ENCODE measurements at places on chromosomes 7 and 10. TPM values are rescaled to one million over a fixed set of nuclear protein-coding genes. Genes with fewer than 3 reads are reported as not detected.

PTF1A gene
- not detected for total RNA-seq

FXYD4 gene
- not detected for total RNA-seq

DNA sequence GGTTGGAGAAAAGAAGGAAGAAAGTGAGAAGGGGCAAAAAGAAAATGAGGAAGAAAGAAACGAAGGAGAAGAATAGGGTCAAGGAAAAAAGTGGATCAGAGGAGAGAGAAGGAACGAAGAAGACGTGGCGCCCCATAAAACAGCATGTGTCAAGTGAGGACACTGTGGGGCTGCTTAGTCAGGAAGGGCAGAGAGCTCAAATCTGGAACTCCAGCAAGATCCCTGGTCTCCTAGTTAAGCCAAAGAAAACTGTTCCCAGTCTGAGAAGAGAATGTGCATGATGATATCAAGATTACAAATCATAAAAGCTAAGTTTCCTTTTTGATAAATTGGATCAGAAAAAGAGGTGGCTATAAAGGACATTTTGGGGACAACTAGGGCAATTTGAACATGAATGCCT lies 33.0 kb downstream of the CREB3L2 start:
- DNase-seq, result no peak

- no peak for DNase-seq
Observed at GRCh38 chr7:138237995-138238394, 161.7 kb downstream of the AKR1D1 start.

GRCh38 chr10:78065611-78066010 lies 31.9 kb downstream of the RPS24 start:
- no peak for DNase-seq
